NB4 (cell line): ENCODE measurements at places on chromosomes 12 and 14.

DNA sequence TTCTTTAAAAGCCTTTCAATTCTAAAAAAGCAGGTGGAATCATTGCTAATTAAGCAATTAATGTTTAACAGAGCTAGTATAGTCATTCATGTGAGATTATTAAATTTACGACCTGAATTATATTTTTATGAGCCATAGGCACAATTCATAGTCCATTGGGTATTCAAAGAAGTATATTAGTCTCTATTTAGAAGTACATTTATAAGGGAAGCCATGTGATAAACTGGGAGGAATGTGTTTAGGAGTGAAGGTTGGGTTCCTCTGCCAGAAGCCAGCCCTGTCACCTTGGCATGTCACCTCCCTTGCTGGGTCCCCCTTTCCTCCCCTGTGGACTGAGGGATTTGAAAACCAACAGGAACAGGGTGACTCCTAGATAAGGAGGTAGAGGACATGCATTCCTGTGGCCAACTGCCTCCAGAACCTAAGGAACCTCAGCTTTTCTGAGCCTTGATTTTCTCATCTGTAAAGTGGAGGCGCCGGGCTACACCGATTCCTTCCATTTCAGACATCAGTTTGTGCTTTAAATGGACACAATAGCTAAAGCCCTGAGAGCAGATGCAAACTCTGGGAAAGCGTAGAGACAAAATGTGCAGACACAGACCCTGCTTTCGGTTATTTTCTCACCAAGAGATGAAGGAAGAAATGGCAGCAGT, 5.4 kb upstream of the KRT2 start:
- no peak for DNase-seq

GRCh38 chr14:99731547-99732435, 47.7 kb downstream of the CYP46A1 start:
- no peak for DNase-seq

- no peak for DNase-seq
These were observed 162.2 kb downstream of the ADGRD1 start for GRCh38 chr12:131115766-131116467.

- peak; percentile 50 for DNase-seq
These were observed 86.4 kb downstream of the ACACB start for GRCh38 chr12:109202770-109203169.

GRCh38 chr14:44565968-44566367, 58.9 kb upstream of the FSCB start:
- no peak for DNase-seq

- DNase-seq, result no peak
These were observed 211.4 kb upstream of the RTL1 start for GRCh38 chr14:101114726-101115515.

- DNase-seq, result peak; percentile 81
These were observed 194.2 kb downstream of the ADGRD1 start for GRCh38 chr12:131147894-131148293.
